ENCODE measurements at places on chromosomes 12 and 14.
A peak's percentile ranks its signal among the peaks of the same experiment; 100 is the strongest.

DNA sequence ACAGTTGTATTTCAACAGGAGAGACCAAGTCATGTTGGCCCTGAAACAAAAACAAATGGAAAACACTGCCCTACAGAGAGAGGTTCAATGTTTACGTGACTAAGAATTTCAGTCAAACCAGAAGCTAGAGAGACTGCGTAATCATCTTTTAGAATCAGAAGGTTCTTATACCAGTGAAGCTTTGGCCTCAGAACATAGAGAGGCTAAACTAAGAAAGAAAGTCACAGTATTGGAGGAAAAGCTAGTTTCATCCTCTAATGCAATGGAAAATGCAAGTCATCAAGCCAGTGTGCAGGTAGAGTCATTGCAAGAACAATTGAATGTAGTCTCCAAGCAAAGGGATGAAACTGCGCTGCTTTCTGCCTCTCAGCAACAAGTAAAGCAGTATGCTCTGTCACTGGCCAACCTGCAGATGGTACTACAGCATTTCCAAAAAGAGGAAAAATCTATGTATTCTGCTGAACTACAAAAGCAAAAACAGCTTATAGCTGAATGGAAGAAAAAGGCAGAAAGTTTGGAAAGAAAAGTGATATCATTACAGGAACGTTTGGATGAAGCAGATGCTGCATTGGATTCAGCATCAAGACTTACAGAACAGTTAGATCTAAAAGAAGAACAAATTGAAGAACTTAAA lies 32.5 kb upstream of the NUAK1 start:
- peak; percentile 32 for DNase-seq

GRCh38 chr12:95955549-95956159 lies 12.5 kb downstream of the AMDHD1 start:
- DNase-seq, result no peak

- DNase-seq, result peak; percentile 32
Measured at GRCh38 chr12:70605976-70606375, 31.3 kb downstream of the PTPRB start.

DNA sequence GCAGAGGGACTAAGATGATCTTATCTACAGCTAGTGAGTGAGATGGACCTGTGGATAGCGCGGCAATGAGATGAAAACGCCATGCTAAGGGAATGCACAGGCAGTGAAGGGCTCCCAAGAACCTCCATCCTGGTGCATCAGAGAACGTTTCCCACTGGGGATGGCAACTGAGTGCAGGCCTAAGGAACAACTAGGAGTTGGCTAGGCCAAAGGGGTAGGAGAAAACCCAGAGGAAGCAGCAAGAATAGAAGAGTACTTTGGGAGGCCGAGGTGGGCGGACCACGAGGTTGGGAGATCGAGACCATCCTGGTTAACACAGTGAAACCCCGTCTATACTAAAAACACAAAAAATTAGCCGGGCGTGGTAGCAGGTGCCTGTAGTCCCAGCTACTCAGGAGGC lies 24.6 kb upstream of the BATF start:
- DNase-seq, result no peak

- DNase-seq, result no peak
Measured at GRCh38 chr12:105449431-105449830, 118.9 kb downstream of the C12orf75 start.

DNA sequence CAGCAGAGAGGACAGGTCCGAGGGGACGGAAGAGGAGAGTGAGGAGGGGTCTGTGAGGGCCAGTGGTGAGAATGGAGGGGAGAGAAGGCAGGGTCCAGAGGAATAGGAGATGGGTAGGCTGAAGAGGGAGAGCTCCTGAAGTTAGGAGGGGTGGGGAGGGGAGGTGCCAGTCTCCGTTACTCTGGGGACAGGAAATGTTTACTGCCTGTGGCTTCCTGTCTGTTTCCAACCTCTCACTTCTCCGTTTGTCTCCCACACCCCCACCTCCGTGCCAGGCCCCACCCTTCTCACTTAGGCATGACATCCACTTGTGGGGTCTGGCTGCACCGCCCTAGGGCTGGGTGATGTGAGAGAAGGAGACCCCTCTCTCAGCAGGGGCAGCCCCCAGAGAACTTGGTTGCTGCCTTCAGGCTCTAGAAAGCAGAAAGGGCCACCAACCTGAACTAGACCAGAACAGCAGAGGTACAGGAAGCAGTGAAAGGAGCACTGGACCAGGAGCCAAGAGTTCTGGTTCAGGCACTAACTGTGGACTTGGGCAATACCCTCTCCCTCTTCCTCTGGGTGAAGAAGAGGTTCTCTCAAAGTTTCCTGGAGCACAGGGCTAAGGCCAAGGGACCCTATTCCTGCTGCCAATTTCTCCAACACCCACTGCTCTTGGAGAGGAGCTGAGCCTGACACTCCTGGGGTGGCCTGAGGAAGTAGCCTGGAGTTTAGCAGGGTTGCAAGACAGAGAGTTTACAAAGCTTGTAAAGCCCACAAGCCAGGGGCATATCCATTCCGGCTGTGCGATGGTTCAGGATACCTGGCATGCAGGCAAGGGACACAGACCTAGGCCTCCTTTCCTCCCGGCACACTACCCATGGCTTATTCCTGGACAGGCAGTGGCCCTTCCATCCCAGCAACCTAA lies 5.5 kb downstream of the ITGA5 start:
- no peak for DNase-seq

GRCh38 chr14:100865682-100866591 lies 37.6 kb downstream of the RTL1 start:
- DNase-seq, result no peak

DNA sequence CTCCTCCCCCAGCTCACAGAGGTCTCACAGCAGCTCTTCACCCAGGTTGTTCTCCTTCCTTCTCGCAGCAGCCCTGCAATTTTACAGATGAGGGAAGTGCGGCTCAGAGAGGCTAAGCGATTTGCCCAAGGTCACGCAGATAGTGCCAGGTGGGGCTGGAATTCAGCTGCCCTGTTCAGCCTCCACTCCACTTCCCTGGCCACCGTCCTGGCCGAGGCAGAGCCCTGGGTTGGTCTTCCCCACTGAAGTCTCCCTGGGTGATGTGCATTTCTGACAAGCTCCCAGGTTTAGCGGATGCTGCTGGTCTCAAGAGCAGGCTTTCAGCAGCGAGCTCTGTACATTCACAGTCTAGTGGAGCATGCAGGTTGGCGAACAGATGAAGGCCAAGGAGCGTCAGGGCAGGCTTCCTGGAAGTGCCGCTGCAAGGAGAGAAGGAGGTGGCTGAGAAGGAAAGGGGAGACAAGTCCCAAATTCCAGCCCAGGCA lies 28.9 kb upstream of the EML1 start:
- DNase-seq, result no peak

- DNase-seq, result no peak
Measured at GRCh38 chr14:99043756-99044155, 228.2 kb downstream of the BCL11B start.

GRCh38 chr12:131057722-131058515 lies 104.2 kb downstream of the ADGRD1 start:
- DNase-seq, result no peak

DNA sequence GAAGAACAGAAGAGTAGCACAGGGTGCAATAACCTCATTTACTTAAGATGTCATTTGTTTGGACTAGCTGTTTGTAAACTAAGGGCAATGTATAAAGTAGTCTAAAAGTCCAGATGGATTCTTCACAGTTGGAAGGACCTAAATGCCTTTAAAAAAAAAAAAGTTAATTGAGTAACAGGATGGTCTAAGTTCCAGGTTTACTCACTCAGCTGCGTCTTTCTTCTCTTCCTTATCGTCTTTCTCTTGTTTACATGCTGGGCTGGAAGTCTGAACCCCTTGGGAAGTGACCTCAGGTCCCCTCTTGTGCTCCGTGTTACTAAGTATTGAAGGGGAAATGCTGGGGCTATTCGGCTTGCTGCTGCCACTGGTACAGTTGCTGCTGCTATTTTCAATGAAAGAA lies 82.5 kb downstream of the SH2B3 start:
- DNase-seq, result peak; percentile 58

- no peak for DNase-seq
Measured at GRCh38 chr14:97442363-97442762, 645.2 kb downstream of the VRK1 start.

GRCh38 chr12:53543539-53543938 lies 36.3 kb upstream of the NPFF start:
- DNase-seq, result peak; percentile 83

- peak; percentile 53 for DNase-seq
Measured at GRCh38 chr12:120439646-120440247, 1.8 kb downstream of the COX6A1 start.

DNA sequence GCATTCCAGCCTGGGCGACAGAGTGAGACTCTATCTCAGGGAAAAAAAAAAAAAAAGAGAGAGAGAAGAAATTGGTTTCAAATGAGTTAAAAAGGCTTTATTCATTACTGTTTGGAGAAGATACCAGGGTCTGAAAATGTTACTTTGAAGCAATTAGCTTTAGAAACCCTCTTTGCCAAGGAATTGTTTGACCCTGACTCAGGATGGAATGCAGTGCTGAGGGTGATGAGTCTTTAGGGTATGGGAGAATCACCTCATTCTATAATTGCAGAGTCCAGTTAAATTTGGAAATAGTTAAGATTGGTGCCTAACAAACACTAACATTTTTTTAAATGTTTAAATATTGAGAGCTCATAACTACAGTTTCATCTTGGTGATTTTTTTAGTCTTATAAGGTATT lies 13.3 kb downstream of the RAP1B start:
- DNase-seq, result peak; percentile 41

Data from fibroblast of the aortic adventitia (primary cell).